OCI-M1 (cell line): ENCODE measurements at places on chromosomes 4 and X.

DNA sequence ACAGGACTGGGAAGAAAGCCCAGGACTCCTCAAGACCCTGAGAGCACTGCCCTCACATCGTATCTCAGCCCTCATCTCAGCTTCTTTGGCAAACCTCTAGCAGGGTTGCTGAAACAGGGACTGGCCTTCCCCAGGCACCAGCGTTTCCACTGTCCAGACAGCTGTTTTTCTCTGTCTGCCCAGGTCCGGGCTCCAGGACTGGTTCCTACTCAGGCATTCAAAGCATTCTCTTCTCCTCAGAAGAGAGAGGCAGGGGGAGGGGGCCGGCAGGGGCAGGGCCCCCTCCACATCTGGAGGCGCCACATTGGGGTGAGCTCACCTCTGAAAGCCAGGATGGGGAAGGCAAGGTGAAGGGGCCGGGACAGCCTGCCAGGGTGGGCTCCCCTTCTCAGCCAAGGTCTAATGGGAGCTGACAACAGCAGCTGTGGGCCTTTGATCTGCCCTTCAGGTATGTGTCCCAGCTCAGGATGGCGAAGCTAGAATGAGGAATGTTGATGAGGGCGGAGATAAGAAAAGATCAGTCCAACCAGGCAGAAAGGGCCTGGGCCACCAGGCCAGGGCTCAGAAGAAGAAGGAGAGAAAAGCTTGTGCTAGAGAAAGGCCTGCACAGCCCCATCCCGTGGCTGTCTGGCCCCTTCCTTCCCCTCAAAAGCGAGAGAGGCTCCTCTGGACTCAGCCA is 60.4 kb downstream of the PJA1 start:
- DNase-seq: no peak

- DNase-seq: no peak
Observed at GRCh38 chrX:143455046-143455445, 62.2 kb downstream of the SPANXN3 start.

- DNase-seq: no peak
Observed at GRCh38 chr4:24775750-24776149, 19.6 kb upstream of the SOD3 start.

DNA sequence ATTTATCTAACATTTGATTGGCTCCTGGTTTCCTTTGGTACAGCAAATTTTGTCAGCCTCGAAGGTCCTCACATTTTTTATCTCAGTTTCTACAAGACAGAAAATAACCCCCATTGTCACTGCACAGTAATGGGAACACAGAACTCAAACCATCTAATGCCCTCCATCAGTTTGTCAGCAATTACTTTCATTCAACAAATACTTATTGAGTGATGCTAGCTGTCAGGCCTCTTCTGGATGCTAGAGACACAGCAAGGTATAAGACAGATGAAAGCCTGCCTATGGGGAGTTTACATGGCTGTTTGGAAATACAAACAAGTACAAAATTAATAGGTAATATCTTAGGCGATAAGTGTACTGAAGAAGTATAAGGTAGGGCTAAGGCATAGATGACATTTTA is 5.0 kb upstream of the HTN3 start:
- no peak for DNase-seq

DNA sequence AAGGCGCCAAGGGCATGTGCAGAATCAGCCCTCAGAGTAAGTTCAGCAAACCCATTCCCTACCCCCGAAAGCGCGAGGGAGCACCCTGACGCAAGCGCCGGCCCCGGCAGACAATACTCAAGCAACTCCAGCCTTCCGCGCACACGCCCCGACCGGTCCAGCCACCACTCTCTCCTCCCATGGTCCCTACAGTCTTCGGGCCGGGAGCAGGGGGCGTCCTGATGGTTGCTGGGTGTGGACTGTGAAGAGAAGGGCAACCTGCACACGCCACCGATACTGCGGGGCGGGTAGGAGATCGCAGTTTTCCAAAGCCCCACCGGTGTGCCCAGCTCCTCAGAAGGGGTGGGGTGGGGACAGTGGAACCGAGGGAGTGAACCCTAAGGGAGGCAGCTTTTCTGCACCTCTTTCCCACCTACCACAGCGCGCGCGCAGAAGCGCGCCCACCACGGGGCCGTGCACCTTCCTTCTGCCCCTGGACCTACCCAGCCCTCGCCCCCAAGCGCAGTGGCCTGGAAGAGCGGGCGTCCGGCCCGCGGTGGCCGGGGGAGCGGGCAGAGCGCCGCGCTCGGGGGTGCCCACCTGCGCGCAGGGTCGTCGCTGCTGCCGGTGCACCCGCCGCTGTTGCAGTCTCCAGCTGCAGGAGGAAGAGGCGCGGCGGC is 650.2 kb upstream of the DIPK2B start:
- no peak for DNase-seq

DNA sequence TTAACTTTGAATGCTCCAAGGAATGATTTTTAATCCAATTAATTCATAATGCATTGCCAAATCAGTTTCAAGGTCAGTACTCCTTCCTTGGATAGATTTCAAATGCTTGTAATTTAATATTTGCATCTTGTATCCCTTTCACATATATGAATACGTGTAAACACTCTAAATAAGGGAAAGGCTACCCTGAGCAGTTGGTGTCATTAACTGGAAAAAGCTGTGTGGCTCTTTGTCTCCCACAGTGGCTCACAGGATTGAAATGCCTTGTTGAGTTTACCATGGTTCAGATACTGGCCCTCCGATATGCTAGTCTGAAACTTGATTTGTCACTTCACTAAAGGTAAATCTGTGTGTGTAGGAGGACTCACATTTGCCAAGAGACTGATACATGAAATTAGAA is 16.7 kb upstream of the ACOT9 start:
- DNase-seq: no peak

DNA sequence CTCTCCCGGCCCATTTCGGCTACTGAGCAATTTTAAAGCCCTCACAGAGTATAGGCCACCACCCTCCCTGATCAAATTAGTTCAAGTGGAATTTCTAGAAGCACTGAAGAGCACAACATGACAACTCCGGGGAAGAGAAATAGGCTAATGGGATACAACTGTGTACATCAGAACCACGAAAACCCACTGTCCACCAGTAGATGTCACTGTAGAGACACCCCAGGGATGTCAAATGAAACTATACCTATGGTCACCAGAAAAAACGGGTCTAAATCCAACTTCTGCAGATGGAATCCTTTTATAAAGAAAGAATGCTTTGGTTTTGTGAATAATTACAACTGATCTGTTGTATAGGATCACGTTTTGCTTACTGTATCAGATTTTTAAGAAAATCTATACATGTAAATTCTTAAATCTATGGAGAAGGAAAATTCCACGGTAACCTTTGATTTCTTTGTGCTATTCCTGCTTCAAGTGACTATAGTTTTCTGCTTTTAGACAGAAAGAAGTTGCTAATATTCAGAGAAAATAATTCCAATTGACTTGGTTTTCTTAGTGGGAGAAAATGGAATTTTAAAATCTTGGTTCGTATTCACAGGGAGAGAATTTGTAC is 29.5 kb upstream of the MAP3K15 start:
- DNase-seq: peak; percentile 72

DNA sequence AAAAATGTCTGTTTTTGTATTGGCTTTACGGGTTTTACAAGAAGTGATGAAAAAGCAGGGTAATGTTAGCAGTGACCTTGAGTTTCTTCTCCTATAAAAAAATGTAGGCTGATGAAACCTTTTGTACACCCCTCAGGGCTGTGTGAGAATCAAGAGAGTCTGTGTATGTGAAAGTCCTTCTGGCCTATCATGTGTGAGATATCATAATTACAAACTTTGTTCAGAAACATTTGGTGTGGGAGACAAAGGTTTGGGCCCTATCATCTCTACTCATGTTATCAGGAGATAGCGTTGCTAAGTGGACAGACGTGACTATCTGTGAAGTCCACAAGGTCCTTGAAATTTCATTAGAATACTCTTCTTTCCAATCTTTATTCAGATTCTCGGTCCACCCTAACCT is 170.6 kb upstream of the HAND2 start:
- peak; percentile 86 for DNase-seq

GRCh38 chr4:186829740-186830449 is 106.2 kb upstream of the FAT1 start:
- no peak for DNase-seq

GRCh38 chr4:176653401-176654220 is 139.1 kb downstream of the VEGFC start:
- DNase-seq: no peak

- DNase-seq: no peak
Observed at GRCh38 chrX:39854772-39855747, 242.7 kb downstream of the BCOR start.

DNA sequence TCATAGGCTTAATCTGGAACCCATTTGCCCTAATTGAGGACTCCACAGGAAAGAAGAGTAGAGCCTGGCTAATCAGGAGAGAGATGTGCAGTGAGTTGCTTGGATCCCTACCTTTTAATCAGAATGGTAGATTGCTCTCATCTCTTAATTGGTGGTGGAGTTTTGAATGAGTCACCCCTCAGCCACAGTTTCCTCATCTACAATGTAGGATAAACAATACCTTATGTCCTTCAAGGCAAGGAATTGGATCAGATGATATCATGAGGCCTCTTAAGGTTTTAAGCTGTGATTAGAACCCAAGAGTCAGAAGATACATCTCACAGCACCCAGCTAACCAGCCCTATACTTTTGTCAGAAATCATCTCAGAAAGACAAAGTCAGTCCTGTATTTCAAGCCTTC is 39.1 kb downstream of the PDGFRA start:
- no peak for DNase-seq

DNA sequence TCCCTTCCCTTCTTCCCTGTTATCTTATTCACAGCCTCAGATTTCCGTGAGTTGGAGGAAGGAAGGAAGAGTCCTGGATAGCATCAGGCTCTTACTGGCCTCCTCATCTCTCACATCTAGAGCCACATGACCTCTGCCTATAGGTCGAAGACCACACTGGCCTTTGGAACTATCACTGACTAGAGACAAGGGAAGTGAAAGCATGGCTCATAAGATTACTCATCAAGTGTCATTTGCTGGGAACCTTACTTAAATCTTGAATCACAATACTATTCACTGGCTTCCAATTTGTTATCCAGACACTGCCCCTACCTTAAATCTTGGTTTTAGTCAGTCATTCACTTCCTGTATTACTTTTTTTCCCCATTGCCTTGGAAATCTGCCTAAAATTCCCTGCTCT is 61.6 kb upstream of the MTMR8 start:
- DNase-seq: no peak
